ENCODE measurements at places on chromosomes 5 and 9.
A peak's percentile ranks its signal among the peaks of the same experiment; 100 is the strongest.

- DNase-seq: no peak
Measured at GRCh38 chr9:130185490-130186031, 13.4 kb downstream of the NCS1 start.

DNA sequence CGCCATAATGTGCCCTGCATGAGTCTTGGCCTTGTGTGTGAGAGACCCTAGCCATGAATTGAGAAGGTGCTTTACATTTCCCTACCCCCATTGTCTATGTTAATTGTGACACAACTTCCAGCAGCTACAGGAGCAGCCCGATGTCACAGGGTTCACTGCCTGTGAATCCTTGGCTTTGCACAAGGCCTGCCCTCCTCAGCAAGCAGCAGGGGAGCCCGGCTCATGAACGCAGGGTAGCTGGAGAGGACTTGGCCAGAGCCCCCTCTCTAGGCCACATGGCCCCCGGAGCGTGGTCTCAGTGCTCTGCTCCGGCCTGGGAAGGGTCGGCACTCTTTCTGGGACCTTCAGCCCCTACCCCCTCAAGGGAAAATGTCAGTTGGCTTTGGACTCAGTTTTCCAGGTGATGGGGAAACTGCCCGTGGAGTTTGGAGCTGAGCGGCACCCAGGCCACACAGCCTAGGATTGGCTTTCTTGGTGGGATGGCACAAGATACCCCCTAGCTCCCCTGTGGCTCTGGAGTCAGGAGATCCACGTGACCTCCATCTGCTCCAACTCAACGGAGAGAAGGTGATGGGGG is 160.8 kb downstream of the DAB2IP start:
- no peak for DNase-seq

GRCh38 chr5:123708074-123708806 is 196.3 kb downstream of the CSNK1G3 start:
- peak; percentile 70 for DNase-seq

DNA sequence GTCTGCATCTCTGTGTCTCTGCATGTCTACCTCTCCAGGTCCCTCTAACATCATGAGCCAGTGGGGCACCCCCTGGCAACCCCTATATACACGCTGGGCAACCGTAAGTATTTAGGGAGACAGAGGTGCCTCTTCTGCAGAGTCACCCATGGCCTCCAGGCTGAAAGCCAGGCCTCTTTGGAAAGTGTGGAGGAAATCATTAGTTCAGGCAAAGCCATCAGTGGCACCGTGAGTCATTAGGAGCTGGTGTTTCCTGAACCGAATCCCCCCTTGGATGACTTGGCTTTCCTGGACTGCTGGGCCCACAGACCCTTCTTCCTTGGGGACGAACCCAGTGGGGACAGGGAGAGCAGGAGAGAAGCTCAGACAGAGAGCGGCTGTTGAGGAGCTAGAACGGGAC is 174.8 kb downstream of the OLFM1 start:
- no peak for DNase-seq
